Astrocyte (in vitro differentiated cells and primary cell): ENCODE measurements at places on chromosomes 2 and 18.
A peak's percentile ranks its signal among the peaks of the same experiment; 100 is the strongest.

GRCh38 chr2:190635781-190636180, 13.1 kb upstream of the NAB1 start:
- no peak for DNase-seq

- no peak for DNase-seq
These were observed 1049.0 kb downstream of the TSN start for GRCh38 chr2:122804494-122804893.

GRCh38 chr2:182316950-182317349, 109.9 kb downstream of the PDE1A start:
- DNase-seq, result no peak

DNA sequence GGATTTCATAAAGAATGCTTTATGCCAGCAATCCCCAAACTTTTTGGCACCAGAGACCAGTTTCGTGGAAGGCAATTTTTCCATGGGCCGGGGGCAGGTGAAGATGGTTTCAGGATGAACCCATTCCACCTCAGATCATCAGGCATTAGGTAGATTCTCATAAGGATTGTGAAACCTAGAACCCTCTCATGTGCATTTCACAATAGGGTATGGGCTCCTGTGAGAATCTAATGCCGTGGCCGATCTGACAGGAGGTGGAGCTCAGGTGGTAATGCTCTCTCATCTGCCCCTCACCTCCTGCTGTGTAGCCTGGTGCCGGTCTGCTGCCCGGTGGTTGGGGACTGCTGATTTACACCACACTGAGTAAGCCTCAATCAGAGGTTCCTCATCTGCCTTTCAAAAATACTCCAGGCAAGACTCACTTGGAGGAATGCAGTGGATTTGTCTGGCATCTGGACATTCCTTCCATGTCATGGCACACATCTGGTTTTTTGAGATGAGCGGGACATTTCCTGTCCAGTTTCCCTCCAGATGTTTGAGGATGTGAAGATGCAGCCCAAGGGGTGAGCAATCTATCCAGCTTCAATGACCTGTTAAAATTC, 185.8 kb downstream of the VAPA start:
- no peak for DNase-seq

- DNase-seq, result no peak
These were observed 33.6 kb downstream of the MAL start for GRCh38 chr2:95058989-95059641.

DNA sequence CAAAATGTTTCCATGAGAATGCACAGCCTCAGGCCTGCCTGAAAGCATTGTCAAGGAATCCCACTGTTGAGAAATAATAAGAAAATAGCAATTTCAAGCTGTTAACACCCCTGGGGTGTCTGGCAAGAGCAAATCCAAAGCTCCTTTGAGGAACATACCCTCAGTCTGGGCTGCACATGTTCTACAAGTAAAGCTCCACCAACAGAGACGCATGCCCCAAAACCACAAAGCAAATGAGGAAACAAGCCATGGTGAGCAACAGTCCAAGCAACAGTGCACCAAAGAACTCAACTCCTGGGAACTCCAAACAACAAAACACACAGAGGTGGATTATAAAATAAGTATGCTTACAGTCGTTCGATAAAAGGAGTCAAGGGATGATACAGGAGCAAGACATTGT, 40.3 kb downstream of the CYP27C1 start:
- no peak for DNase-seq

- peak; percentile 7 for DNase-seq
These were observed 524.7 kb upstream of the CNTNAP5 start for GRCh38 chr2:123500346-123500745.

DNA sequence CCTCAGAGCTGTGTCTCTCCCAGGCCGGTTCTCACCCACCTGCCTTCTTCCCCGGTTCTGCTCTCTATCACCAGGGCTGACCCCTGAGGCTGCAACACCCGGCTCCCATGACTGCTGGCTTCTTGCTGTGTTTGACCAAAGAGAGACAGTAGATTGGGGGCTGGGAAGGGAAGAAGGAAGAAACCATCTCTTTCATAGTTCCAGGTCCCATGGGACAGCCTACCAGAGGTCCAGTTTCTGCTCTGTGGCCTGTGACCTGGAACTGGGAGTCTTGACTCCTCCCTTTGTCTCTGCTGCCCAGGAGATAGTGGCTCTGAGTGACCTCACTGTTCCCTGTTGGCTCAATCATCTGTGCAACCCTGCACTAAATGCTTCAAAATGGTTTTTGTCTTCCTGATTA, 38.1 kb downstream of the ALPK2 start:
- no peak for DNase-seq

- DNase-seq, result peak; percentile 27
These were observed 241.4 kb downstream of the CDH20 start for GRCh38 chr18:61574665-61575064.

- no peak for DNase-seq
These were observed 8.2 kb upstream of the CCDC195 start for GRCh38 chr2:224724331-224724730.

DNA sequence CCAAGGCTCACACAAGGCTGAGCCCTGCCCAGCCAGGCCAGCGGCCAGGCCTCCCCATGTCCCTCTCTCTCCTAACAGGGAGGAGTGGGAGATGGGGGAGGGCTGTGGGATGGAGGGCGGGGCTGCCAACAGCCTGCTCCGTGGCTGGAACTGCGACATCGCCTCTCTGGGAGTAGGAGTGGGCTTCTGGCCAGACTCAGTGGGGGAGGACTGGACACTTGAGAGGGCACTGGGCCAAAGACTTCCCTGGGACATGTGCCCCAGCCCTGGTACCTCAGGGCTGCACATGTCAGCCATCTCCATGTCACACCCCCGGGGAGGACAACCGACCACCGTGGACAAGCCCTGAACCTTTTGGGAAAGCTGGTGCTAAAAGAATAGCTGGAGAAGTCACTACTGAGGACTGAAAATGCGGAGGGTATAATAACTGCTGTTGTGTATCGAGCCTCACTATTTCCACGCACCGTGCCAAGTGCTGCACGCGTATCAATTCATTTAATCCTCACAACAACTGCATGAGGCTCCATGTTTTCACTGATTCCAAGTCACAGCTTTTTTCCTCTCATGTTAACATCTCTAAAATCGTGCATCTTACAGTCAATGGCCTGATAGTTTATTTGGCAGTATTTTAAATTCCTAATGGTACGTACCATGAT, 127.3 kb downstream of the MSH2 start:
- no peak for DNase-seq

- no peak for DNase-seq
These were observed 43.5 kb upstream of the ELAC1 start for GRCh38 chr18:50924372-50924771.

DNA sequence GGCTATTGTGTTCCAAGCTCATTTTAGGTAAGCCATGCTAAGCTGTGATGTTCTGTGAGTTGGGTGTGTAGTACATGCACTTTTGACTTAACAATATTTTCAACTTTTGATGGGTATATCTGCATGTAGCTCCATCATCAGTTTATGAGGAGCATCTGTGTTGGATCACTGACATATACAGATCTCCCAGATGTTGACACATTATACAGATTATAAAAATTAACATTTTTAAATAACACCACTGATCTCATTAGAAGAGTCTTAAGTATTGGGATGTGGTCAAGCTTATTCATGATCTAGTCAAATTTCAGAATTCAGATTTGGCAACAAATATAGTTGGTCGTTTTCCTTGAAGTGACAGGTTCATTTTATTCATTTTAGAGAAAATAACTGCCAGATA, 51.7 kb downstream of the CAB39 start:
- DNase-seq, result no peak

DNA sequence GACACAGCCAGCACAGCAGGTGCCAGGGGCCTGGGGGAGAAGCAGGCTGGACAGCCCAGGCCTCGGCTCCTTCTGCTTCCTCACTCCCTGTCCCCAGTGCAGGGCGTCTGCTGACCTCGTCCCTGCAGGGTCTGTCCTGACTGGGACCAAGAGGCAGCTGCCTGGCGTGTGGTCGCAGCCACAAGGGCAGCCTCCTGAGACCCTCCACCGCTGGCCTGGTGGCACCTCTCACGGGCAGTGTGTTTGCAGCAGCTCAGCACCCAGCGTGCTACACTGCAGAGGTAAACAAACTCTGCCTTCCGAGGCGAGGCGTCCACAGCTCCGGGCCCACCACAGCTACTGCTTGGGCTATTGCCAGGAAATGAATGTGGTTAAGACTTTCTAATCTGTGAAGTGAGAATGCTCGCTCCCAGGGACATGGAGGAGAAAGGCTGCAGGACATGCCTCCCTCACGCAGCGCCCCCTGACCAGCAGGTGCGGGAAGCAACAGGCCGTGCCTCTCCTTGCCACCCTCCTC, 46.1 kb upstream of the HPCAL1 start:
- DNase-seq, result no peak

DNA sequence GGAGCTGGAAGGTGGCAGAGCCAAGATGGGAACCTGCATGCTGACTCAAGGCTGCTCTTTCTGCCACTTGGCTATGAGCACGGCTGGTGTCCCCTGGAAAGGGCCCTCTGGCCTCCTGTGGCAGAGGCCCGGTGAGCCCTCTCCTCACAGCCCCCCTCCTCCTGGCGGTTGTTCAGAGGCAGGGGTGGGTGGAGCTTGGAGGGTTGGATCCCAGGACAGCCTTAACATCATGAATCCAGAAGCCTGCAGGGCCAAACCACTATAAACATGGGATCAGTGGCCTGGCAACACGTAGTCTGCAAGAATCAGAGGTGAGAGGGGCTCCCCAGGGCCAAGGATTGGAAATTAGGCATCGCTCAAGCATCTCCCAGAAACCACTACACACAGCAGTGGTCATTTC, 48.5 kb upstream of the LOXHD1 start:
- no peak for DNase-seq

GRCh38 chr2:235054919-235055318, 103.1 kb downstream of the SH3BP4 start:
- DNase-seq, result no peak

GRCh38 chr2:233429175-233429897, 75.0 kb downstream of the DGKD start:
- DNase-seq, result no peak

- DNase-seq, result no peak
These were observed 74.0 kb downstream of the SUMO1 start for GRCh38 chr2:202164411-202164810.

DNA sequence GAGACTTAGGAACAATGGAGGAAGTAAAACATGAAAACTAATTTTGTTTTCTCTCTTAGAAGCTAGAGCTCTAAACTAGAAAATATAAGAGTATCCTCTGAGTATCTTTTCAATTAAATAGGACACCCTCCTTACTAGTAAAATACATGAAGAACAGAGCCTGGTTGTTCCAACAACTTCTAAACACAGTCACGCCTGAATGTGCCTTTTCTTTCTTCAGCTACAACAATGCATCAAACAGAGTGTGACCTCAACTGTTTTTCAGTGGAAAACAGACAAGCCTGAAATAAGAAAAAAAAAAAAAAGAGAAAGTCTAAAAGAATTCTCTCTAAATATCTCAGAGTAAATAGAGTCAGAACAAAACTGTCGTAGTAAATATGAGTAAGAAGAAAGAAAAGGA, 928.8 kb downstream of the CNTNAP5 start:
- no peak for DNase-seq

DNA sequence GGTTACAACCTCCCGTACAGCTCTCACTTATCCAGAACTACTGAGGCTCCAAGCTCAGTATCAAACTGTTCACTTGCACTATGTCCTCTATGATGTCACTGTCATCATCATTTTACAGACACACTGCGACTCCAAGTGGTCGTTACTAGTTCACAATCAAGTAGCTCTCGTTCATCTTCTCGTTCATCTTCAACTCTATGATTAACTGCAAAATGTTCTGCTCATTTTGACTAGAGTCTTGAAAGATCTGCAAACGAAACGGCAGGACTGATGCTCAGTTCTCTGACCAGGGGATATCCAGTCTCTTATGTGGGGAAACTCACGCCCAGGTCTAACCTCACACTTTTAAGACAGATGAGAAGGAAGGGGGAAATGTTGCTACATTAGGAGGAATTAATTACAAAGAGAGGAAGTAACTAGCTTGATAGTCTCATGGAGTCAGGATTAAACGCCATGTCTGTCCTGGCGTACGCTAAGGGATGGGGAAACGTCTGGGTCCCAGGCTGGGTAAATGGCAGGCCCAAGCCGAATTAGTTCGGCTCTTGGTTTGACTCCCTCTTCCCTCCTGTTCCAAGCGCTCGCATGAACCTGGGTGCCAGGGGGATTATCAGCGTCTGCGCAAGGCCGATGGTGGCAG, 794 bp upstream of the CHCHD5 start:
- DNase-seq, result no peak

DNA sequence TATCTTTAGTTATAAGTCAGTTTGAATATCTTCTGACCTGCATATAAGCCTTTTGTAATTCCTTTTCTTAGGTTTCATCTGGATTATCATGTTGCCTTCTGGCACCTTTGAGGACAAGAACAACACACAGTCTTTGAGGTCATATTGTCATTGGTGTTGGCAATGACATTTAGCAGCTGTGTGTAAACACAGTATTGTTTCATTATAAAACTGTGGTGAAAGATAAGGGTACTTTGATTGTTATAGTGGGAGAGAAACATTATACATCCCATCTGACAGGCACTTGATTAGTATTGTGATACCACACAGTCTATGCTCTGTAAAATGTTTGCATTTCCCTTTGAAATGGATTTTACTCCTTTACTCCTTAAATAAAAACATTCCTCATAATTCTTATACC, 313.5 kb downstream of the RPRM start:
- no peak for DNase-seq

DNA sequence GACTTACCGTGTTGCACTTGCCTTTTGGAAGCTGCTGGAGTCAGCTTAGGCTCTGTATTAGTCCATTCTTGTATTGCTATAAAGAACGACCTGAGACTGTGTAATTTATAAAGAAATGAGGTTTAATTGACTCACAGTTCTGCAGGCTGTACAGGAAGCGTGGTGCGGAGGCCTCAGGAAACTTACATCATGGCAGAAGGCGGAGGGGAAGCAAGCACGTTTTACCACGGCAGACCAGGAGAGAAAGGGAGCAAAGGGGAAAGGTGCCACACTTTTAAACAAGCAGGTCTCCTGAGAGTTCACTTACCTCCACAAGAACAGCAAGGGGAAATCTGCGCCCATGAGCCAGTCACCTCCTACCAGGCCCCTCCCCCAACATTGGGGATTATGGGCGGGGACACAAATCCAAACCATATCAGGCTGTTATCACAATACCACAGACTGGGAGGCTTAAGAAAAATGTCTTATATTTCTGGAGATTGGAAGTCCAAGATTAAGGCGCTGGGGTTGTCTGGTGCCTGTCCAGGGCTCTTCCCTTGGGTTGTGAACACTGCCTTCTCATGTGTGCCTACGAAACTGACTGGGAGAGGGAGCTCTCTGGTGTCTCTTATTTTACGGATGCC, 3.6 kb upstream of the D2HGDH start:
- no peak for DNase-seq

DNA sequence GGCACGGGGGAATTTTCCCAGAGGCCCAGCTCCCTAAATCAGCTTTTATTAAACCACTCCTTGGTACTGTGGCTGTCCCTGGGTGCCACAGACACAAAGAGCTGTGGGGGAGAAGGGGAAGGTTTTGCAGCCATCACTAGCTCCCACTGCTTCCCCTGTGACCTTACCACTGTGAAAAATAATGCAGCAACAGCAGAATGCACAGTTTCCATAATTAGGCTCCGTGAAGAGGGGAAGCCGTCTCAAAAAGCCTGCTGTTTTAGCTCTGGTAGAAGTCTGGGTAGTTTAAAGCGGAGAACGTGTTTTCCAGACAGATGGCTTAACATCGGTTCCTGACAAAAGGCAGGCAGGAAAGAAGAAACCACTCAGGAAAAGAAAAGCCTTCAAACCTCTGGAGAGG, 27.5 kb upstream of the CAB39 start:
- DNase-seq, result no peak

GRCh38 chr2:169540146-169540545, 30.6 kb downstream of the KLHL41 start:
- DNase-seq, result no peak
